ENCODE measurements at places on chromosomes 1 and 21.

GRCh38 chr21:25842925-25843324 lies 108.2 kb downstream of the GABPA start:
- no peak for DNase-seq

GRCh38 chr21:20110368-20110767 lies 887.8 kb upstream of the NCAM2 start:
- DNase-seq: no peak

DNA sequence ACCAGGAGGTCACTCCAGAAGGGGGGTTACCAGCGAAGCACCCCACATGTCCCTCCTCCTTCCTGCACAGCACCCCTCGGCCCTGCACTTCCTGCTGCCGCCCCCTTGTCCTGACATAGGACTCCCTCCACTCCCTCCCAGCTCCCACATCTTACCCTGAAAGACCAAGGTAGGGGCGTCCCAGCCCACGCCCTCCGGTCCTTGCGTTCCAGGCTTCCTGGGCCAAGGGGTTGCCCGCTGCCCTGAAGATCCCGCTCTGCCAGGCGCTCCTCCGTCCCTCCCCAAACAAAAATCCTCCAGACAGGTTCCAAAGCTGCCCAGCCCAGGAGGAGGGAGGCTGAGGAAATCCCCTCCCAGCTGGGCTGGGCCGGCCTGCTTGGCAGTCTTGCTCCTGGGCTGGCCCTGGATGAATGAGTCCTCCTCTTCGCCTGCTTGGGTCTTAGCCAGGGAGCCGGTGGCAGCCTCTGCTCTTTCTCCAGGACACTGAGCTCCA lies at the start of gene RHBDL2:
RHBDL2 (minus strand) TSS at position 304 of the 493 bp plus-strand sequence. CDS start 22,618 bp downstream, outside the sequence.
- no peak for DNase-seq

DNA sequence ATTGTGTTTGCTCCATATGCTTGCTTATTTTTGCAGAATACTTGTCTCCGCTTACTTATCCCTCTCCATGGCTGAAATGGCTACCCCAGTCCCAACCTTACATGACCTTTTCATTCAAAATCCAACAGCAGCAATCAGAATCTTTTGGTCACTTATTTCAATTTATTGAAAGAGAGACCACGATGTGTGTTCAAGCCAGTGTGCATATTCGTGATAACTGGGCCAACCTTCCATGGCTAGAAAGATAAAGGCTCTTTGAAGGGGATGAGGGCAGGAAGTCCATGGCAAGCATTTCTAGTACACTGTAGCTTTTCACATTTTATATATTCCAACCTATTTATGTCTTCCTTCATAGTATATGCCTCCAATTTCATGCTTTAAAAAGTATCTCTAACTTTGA lies 23.1 kb downstream of the HSD11B1 start:
- no peak for DNase-seq

- no peak for DNase-seq
Measured at GRCh38 chr1:27727126-27727525, 1.4 kb downstream of the FAM76A start.

GRCh38 chr21:38787461-38788274 lies 18.1 kb upstream of the ETS2 start:
- peak; percentile 10 for DNase-seq

- no peak for DNase-seq
Measured at GRCh38 chr1:206962272-206962671, 8.0 kb downstream of the FCAMR start.

GRCh38 chr1:204368996-204369726 lies 9.4 kb upstream of the PLEKHA6 start:
- no peak for DNase-seq

GRCh38 chr1:156060937-156061636 lies at the start of gene RAB25:
Gene RAB25, plus strand, starts transcription at chr1:156061160. Its CDS starts 241 bp downstream, at chr1:156061401.
- no peak for DNase-seq

- DNase-seq: no peak
Measured at GRCh38 chr1:221371705-221372104, 370.2 kb downstream of the DUSP10 start.

DNA sequence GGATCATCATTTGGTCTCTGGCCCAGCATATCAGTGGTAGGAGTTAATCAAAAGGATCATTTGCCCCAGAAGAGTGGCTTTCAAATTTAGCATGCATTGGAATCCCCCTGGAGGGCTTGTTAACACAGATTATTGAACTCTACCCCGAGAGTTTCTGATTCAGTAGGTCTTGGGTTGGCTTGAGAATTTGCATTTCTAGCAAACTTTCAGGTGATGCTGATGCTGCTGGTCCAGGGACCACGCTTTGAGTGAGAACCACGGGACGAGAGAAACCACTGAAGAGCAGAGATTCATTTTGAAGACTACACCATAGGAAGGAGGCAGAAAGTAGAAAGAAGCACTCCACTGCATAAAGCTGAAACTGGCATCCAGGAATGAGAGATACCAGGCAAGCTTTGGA lies 81.3 kb upstream of the DUSP10 start:
- DNase-seq: no peak

DNA sequence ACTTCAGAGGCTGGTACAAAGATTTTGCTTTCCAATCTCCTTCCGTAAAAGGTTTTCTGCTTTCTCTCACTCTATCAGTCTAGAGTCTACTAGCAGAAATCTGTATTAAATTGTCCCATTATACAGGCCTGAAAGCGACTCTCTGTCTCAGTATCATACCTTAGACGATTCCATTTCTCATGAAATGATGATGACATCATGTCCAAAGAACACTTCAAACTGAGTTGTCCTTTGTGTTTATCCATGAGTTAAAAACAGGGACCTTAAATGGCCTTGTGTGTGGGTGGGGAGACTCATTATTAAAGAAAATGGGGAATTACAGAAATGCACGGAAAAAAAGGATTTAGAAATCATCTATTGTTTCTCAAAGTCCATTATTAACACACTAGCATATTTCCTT lies 21.0 kb upstream of the SLC44A3 start:
- no peak for DNase-seq

DNA sequence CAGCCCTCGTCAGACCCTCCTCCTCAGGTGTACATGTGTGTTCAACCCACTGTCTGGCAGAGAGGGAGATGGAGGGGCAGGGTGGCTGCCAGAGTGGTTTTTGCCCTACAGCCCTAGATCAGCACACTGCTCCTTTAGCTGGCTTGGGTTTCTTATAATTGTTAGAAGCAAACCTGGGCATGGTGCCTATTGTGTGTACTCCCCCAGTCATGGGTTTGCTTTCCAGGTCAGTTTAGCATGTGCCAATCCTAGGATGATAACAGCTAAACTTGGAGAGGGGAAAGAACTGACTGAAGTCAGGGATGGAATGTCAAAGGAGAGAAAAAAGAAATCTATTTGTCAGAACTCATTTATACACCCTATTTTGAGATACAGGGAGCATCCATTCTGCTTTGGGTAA lies 63.3 kb downstream of the UCK2 start:
- DNase-seq: no peak

- DNase-seq: no peak
Measured at GRCh38 chr21:31181082-31181750, 142.9 kb upstream of the KRTAP19-8 start.

GRCh38 chr1:53334781-53335180 lies 6.9 kb upstream of the LRP8 start:
- DNase-seq: no peak

- peak; percentile 91 for DNase-seq
Measured at GRCh38 chr1:95407886-95408291, 173.9 kb downstream of the RWDD3 start.

GRCh38 chr21:15071009-15071408 lies 6.2 kb upstream of the NRIP1 start:
- no peak for DNase-seq

GRCh38 chr1:89487972-89488371 lies 36.7 kb upstream of the LRRC8B start:
- no peak for DNase-seq

DNA sequence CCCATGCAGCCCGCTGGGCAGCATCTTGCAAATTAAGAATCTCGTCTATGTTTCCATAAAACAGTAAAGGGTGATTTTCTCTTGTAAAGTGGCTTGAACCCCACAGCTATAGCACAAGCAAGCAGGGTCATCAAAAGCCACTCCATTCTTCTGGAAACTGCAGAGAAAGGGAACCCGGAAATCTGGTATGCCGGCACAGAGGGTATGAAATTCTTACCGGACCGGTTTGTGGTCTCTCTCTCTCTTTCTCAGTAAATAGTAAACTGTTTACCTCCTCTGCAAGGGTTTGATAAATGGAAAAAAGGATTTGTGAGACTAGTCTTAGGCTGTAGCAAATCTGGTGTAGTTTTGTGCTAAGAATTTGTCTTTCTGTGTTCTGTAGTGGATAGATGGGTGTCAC lies 2.7 kb upstream of the ADSS2 start:
- no peak for DNase-seq

- no peak for DNase-seq
Measured at GRCh38 chr1:109393617-109394233, 4.0 kb downstream of the SORT1 start.

GRCh38 chr1:216805953-216806352 lies 82.7 kb upstream of the ESRRG start:
- no peak for DNase-seq

DNA sequence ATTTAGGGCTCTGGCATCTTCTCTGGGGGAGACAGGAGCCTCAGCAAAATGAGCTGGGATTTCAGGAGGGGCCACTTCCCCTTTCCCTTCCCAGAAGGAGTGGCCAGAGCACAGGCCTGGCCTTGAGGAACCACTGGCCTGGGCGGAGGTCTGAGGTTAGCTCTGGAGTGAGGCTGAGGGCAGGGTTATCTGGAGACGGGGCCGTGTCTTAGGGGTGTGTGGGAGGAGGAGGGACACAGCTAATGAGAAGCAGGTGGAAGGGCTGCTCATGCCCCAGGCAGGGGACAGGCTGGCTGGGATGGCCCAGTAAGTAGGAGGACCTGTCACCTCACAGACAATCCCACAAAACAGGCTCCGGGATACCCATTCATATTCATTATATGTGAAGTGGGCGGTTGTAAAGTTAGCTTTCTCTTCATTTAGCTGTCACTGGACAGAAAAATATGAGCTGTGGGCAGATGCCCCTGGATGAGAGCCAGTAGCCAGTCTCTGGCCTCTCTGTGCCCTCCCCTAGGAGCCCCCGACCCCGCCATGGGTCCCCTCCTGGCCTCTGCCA lies 12.4 kb downstream of the ALX3 start:
- no peak for DNase-seq

DNA sequence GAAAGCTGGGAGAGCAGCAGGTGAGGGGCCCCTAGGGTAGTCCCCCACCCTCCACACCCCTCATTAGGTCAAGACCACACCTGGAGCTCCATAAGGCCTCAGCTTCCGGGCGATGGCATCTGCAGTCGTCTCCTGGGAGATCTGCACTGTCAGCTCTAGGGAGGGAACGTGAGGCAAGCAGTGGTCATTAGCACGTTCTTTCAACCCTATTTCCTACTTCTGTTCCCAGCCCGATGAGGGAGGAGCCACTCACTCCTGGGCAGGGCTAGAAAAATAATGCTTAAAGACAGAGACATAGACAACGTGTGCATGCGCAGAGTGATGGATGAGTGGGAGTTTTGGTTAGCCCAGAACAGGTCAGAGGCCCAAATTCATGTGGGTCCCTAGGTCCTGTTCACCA lies 9.7 kb downstream of the KDF1 start:
- DNase-seq: no peak

GRCh38 chr1:71087060-71087459 lies 6.2 kb upstream of the ZRANB2 start:
- peak; percentile 72 for DNase-seq

DNA sequence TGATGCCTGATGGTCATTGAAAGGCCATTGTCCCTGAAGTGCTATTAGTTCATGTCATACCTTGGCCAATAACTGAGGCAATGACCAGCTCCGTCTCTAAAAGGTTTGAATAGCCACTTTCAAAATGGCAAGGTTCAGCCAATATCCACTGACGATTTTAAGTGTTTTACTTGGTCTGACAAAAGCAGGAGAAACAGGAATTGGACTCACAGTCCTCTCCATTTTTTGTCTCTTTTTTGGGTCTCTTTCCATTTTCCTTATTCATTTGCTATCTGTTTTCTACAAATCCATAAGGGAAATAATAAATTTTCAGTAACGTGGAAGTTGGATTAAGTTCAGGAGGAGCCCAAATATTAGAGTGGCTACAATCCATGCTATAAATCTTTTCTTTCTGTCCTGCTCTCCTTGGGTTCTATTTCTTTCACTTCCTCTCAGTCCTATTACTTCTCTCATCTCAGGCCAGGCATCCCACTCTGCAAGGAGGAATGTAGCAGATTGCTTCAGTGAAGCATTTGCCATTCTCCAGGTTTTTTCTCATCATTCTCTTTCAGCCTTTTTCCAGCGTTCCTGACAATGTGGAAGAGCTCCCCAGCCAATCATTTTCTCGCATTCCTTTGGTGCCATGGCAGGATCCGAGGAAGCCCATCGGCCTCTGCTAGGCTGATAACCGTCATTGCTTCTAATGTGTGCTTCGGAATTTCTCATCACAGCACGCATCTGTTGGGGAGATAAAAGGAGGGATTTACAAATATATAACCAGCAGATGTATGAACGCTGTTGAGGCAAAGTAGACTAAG lies 414.5 kb downstream of the ADGRL2 start:
- no peak for DNase-seq

GRCh38 chr1:222043444-222044292 lies 301.8 kb upstream of the DUSP10 start:
- DNase-seq: peak; percentile 64

DNA sequence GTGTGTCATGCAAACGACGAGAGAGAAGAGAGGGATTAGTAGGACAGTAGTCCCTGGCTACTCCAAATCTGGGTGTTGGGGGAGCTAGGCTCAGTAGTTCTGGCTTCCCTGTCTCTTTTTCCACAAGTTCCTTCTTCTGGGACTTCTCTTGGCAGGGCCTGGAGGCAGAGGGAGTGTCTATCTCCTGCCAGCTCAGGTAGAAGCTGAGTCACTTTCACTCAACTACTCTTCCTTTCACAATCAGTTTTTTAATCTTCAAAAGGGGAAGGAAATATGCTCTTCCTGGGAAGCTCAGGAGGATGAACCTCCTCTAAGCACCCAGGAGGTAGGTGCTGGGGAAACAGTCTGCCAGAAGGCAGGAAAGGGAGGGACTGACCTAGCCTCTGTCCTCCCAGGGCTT lies 35.2 kb upstream of the MAGOH start:
- DNase-seq: no peak

- DNase-seq: no peak
Measured at GRCh38 chr1:240107058-240107684, 15.5 kb downstream of the FMN2 start.

GRCh38 chr1:110148961-110149360 lies 1.3 kb upstream of the SLC6A17 start:
- peak; percentile 50 for DNase-seq

DNA sequence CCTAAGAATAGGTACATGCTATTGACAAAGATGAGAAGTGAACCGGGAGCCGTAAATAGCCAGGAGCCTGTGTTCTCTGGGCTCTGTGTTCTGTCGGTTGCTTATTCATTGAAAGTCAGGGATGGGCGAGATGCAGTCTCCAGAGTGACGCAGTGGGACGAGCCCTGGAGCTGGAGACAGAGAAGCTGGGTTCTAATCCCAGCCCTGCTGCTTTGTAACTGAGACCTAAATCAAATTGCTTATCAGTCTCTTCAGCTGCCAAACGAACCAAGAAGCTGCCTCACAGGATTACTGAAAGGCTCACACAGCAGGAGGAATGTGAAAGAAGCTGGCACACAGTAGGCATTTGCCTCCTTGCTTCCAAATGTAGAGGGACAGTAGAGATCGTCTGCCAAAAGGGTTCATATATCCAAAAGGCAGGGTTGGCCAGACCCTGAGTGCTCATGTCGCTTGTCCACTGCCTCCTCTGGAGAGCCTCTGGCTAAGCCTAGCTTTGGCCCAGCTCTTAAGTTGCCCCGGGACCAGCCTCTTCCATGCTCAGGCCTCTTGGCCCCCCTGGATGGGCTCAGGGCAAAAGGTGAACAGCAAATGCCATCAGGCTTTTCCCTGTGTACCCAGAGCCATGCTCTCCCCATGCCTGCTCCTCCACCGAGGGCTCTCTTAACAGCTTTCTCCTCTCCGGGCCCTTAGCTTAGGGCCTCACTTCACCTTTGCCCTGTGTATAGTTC lies 134.2 kb upstream of the IPO9 start:
- DNase-seq: peak; percentile 33
